ENCODE measurements at places on chromosomes 7 and 10. TPM values are rescaled to one million over a fixed set of nuclear protein-coding genes. Genes with fewer than 3 reads are reported as not detected.

Gene UNC5B
- 45.3 TPM for polyA plus RNA-seq

DNA sequence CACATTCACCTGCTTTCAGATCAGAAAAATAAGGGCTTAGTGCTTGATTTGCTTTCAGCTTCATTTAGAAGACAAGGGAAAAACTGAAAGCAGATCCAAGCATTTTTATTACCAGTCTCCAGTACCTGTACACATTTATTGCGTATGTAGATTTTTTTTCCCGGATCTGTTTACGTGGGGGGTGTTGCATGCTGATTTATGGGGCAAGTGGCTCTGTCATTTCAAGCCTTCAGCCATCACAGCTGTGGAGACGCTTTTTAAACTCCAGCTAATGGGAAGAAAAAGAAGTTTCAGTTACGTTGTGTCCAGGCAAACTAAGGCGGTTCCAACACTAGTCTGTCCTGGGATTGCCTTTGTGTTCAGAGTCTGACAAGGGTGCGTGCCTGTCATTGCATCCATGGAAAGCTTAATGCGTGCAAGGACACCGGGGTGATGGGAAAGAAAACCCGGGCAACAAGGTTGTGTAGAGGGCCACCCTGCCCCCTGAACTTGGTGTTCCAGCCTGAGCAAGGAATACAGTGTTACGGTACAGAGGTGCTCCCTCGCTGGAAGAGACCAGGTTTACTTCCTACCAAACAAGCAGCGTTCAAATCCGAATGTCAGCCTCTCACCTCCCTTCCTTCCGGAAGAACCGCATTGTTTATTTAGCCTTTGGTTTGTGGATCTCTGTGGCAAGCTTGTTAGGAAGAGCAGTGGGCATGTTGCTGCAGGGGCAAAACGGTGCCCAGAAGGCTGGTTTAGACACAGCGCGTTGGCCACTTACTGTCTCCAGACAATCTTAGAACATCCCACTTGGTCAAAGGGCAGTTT is 128.2 kb downstream of the FGFR2 start:
- no peak for DNase-seq

GRCh38 chr10:70271996-70272924 is 11.5 kb downstream of the NPFFR1 start:
- DNase-seq = no peak

DNA sequence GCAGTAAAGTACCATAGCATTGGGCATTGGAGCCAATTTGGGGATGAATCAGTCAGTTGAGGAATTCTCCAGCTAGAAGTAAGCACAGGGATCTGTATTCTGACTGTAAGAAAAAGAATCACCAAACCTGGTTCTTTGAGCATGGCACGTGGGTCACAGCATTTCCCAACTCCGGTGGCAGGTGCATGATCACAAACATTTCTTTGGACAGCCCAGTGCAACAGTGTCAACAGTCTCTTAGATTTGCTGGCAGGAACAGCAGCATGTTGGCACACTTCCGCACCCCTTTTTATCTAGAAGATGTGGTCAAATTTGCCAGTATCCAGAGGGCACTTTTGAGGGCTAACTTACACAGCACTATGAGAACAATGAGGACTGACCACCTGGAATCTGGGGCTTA is 437.5 kb upstream of the GHITM start:
- no peak for DNase-seq

All from left renal cortex interstitium (tissue), 4 donors.